Fibroblast of gingiva (primary cell): ENCODE measurements at places on chromosomes 7 and 10.

DNA sequence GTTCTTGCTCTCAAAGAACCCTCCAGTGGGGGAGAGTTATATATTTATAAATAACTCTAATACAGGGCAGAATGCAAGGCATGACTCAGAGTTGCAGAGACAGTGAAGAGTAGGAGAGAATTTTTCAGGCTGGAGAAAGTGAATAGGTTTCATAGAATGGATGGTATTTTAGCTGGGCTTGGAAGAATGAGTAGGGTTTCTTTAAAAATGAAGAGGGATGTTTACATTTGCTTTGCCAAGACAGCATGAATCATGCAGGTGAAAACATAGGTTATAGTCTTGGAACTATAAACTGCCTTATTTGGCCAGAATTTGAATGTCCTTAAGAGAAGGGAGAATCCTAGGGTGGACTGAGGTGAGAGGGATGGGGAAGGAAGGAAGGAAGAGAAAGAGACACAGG is 124.8 kb downstream of the CPED1 start:
- DNase-seq = no peak

GRCh38 chr10:27391916-27392315 is 112.2 kb upstream of the RAB18 start:
- no peak for DNase-seq

DNA sequence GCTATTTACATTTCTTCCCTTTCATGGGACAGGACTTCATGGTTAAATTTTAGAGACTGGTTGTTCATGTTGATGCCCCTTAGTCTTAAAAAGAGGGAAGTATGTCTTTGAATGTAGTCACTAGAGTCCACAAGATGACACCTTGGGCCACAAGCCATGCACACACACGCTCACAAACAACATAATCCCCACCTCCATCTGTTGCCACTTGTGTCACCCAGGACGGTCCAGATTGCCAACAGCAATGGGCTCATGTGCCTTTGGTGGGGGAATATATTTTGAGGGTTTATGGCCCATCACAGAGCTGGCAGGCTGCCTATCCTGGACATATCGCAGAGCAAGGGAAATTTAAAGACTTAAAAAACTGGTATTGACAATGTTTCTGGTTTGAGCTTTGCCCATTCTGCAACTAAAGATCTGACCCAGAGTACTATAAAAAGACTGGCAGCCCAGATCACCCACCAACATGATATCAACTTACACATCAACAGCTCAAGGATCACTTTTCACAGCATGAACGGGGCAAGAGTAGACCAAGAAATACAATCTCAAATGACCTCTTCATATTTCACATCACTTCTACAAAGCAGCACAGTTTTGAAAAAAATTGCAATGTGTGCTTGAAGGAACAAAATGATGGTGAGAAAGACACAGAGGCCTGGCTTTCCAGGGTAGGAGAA is 50.5 kb downstream of the STRA8 start:
- no peak for DNase-seq

GRCh38 chr10:5643346-5644067 is 22.9 kb downstream of the ASB13 start:
- DNase-seq = peak; percentile 85

DNA sequence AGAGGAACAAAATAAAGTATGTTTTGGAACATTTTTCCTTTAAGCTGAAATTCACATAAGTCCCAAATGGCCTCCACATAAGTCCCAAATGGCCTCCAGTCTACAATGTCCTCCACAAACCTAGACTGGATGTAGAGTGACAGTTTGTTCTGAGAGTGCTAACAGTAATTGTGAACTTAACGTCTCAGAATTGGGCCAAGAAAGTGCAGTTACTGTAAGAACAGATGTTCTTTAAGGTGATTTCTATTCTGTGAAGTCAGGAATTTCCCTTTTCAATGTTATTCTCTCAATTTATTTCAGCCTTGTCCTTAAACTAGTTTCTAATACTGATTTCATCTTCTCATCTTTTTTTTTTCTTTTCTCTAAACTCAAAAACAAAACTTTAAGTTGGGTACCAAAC is 188.7 kb upstream of the SEMA3E start:
- DNase-seq = no peak

GRCh38 chr10:80165173-80165572 is 32.6 kb downstream of the PLAC9 start:
- DNase-seq = no peak

- no peak for DNase-seq
Observed at GRCh38 chr10:122149561-122150505, 121.3 kb upstream of the BTBD16 start.
